ENCODE measurements at places on chromosomes 5 and 9. TPM values are rescaled to one million over a fixed set of nuclear protein-coding genes. Genes with fewer than 3 reads are reported as not detected.

ASTN2 gene
- 6.4 TPM for total RNA-seq

MYOT gene
- 11.7 TPM for total RNA-seq

MARCOL gene
- total RNA-seq = not detected

ADRA1B gene
- 1.5 TPM for total RNA-seq

SLC28A3 gene
- 0.24 TPM for total RNA-seq

RGP1 gene
- total RNA-seq = 28.5 TPM

IL13 gene
- not detected for total RNA-seq

GPR107 gene
- total RNA-seq = 20.4 TPM

LCN1 gene
- total RNA-seq = not detected

ACOT12 gene
- not detected for total RNA-seq

INVS gene
- 5.6 TPM for total RNA-seq

HTR1A gene
- not detected for total RNA-seq

Measured in Right ventricle myocardium superior (tissue), 1 donor.